ENCODE measurements at places on chromosomes 7 and 10.

DNA sequence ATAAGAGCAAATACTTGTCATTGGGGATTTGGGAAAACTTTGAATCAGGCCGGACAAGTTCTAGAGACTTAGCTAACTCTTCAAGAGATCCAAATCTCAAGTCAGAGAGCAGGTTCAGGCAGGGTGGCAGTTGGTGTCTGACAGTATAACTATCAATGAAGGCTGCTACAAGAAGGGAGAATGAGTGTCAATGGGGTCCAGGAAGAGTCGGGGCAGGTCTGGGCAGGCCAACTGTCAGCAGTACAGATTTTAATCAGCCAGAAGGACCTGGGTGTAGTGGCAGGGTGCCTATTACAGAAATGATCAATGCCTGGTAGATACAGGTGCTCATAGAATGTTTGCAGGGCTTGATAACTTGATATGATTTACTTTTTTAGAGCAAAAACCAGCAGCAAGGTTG is 751.1 kb downstream of the GRM8 start:
- no peak for DNase-seq

GRCh38 chr10:79905322-79906314 is 43.3 kb downstream of the SFTPD start:
- no peak for DNase-seq

DNA sequence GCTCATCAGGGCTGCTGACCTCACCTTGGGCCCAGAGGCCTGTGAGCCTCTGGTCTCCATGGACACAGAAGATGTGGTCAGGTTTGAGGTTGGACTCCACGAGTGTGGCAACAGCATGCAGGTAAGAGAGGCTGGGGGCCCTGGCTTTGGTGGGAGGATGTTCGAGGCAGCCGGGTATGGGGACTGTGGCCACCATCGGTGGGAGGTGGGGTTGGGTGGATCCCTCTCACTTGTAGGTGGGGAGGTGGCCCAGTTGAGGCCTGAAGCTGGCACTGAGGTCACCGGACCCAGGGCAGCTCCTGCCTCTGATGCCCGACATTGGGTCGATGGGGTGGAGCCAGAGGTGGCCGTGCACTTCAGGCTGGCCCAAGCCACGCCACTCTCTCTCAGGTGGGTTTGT is 406 bp downstream of the ZP3 start:
- DNase-seq: no peak

DNA sequence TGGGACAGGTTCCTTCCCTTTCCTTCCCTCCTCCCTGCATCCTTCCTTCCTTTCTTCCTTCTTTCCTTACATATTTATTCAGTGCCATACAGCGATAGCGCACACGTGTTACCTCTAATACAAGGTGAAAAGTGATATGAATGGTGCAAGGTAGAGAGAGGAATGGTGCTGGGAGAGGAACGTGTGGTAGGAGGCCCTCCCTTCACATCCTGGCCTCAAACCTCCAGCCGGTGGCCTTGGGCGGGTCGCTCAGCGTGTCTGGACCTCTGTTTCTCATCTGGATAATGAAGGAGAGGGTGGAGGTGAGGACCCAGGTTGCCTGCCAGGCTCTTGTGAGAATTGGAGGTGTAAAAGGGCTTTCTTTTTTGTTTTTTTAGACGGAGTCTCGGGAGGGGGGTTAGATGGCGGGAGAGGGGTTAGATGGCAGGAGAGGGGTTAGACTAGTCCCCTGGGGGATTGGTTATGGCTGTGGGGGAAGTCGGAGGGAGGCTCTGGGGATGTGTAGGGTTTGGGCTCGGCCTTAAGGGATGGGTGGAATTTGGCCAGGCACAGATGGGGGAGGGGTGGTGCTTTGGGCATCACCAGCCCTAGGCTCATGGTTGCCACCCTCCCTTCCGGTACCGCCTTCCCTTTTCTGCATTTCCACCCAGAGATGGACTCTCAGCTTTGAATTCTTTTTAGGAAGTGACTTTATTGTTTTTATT is 14.9 kb downstream of the CHST3 start:
- no peak for DNase-seq

DNA sequence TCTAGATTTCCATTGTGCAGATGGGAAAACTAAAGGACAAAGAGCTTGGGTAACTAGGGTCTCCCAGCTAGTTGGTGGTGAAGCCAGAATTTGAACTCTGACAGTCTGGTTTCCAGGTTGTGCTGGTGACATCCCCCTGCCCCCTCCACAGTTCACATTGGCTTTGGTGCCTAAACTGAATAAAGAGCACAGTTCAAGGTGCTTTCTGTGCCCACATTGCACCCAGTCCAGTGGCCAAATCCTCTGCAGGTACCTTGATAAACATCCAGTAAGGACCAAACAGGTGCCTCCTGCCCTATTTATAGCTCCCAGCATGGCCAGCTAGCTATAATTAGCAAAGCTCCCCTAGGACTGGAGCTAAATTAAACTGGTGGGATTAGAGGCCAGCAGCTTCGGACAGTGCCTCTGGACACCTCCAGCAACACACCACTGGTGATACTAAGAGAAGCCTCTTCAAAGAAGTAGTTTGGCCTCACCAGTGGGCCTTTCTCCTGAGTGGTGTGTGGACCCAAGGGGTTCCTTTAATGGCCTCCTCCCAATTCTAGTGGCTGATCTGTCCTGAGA is 59.9 kb downstream of the KCNMA1 start:
- DNase-seq: no peak

DNA sequence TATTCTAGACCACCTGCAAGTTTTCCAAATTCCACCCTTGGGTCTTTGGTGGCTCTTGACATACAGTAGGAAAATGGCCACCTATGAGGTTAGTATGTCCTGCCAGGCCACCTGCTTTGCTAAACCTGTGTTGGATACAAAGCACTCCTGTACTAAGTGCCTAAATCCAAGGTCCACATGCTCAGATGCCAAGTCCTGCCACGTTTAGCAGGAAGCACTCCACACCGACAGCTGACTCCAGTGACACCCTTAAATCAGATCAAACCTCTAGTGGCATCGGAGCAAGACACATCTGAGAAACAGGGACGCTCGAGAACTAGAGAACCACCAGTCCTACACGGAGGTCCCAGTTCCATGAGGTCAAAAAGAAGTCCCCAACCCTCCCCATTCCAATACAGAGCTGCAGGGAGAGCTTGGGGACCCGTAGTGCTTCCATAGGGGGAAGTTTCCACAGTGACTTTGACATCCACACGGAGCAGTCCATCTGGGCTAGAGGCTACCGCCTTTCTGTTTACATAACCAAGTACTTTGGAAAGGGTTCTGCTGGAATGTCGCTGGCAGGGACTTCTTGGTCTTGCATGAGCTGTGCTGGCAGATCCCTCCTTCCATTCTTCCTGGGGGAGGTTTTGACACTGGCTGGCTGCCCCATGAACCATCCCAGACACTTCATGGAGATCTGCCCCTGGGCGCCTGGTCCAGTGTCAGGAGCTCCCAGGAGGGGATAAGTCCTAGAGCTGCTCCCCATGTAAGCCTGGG is 290.6 kb downstream of the PRPF18 start:
- no peak for DNase-seq

- DNase-seq: no peak
These were observed 1.9 kb downstream of the SKIDA1 start for GRCh38 chr10:21523557-21524008.

DNA sequence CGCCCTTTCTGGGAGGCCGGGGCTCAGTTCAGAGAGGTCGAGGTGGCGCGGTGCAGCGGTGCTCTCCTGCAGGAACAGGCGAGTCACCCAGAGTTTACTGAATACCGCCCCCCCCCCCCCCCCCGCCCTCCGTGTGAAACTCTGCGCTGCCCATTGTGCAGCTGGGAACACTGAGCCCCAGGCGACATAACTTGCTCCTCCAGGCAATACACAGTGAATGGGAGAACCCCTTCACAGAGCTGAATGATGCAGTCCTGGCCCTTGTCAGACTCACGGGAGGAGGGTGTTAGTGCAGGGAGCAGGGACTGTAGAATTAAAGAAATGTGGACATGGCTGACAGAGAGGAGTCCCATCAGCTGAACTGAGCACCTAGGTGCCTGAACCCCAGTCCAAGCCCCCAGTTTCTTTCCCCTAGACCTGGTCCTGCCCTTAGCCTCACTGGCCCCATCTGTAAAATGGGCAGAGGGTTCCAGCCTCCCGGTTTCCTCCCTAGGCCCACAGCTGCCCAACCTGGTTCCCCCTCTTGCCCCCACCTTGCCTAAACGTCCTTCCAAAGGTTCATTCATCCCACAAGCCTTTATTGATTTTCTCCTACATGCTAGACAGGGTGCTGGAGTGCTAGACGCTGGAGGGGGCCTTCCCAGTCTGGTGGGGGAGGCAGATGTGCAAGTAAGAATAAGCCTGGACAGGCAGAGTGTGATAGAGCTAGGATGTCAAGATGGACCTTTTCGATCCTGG is 869 bp upstream of the LOXL4 start:
- DNase-seq: no peak

- DNase-seq: peak; percentile 70
These were observed 4.0 kb upstream of the LEP start for GRCh38 chr7:128236924-128237586.

- no peak for DNase-seq
These were observed 913 bp upstream of the NPC1L1 start for GRCh38 chr7:44541876-44542610.

- DNase-seq: no peak
These were observed 147.9 kb upstream of the FZD8 start for GRCh38 chr10:35789996-35790395.

GRCh38 chr10:126302826-126303665 is 85.2 kb downstream of the ADAM12 start:
- no peak for DNase-seq

DNA sequence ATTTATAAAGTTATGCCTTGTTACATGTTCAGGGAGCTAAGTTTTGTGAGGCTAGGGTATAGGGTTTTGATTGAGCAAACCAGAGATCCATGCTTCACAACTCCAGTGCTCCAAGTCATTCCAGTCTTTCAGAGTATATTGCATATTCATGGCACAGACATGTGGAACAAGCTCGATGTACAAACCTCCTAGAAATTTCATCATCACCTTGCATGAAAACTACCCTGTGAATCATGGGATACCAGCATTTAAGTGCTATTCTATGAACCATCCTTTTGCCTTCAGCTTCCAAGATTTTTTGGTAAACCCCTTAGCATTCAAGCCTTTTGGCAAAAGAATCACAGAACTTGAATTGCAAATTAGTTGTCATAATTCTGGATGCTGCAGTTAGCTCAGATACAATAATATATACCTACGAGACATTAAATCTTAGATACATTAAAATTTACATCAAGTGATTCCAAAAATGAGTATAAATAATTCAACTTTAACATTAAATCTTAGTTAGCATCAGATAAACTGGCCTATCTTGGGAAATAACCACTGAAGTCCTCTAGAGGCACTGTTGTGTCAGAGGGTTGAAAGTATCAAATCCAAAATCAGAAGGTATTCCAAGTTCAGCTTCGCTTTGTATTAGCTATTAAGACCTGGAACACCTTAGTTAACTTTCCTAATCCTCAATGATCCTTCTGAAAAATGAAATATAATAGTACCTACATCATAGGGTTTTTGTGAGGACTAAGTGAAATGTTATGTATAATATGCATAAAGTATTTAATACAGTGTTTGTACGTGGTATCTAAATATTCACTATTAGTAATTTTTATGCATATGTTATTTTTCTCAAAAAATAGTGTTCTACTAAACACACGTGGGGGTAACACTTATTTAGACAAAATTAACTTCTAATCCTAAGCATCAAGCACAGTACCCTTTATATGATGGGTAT is 55.5 kb upstream of the CABCOCO1 start:
- no peak for DNase-seq

GRCh38 chr10:62779487-62780248 is 24.9 kb upstream of the ADO start:
- DNase-seq: no peak

GRCh38 chr10:117830205-117830604 is 216.5 kb downstream of the RAB11FIP2 start:
- DNase-seq: no peak

GRCh38 chr10:82505009-82505408 is 630.0 kb downstream of the NRG3 start:
- DNase-seq: no peak

GRCh38 chr7:20146451-20146850 is 70.7 kb downstream of the MACC1 start:
- DNase-seq: no peak

DNA sequence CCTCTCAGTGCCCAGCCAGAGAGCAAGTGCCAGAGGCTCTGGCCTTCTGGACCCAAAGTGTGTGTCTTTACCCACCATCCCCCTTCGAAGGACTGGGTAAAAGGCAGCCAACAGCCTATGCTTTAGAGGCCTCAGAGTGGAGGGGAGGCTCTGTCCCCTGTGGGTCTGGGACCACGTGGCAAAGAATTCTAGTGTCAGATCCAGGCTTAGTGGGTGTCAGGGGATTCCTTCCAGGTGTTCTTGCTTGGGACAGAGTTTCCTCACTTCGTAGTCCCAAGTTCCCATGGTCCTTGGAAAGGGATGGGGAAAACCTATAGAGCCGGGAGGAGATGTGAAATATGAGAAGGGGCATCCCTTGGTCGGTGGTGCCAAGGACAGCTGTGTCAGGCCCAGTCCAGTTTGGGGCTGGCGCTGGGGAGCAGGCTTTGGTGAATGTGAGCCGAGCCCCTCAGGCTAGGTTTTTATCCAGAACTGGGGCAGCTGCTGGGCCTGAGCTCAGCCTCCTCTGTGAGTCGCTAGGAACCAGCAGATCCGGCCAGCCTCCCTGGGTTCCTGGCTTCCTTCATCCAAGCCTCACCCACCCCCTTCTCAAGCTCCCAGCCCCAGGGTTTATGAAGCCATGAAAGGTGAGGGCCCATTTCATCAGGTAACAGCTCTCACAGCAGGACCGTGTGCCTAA is 71.2 kb downstream of the C10orf105 start:
- no peak for DNase-seq

DNA sequence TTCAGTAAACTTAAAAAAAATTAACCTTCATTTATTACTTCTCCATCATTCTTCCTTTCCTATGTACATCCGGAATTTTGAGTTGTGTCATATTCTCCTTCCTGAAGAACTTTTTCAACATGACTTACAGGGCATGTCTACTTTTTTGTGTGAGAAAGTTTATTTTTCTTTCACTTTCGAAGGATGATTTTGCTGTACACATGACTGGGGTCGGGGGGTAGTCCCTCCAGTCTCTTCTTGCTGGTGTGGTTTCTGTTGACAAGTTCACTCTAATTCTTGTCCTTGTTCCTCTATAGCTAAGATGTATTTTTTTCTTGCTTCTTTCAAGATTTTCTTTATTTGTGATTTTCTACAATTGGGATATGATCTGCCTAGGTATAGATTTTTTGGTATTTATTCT is 55.8 kb downstream of the INPP5A start:
- DNase-seq: no peak

DNA sequence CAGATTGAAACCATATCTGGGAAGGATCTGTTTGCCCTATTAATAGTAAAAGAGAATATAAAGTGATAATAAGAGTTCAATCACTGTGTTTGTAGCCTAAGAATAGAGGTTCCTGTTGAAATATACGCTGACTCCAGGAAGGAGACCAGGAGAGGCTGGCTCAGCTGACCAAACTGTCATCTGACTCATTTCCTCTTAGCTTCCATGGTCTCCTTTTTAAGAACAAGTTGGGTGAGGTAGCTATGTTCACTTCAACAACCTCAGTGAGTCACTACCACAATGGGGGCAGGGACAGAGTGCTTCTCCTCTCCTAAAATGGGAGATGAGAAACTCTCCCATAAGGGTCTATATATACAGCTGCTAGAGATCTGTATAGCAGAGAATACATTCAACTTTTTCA is 543.3 kb downstream of the CALN1 start:
- peak; percentile 73 for DNase-seq
